Stimulated activated effector memory CD8-positive, alpha-beta T cell treated with anti-CD3 and anti-CD28 coated beads, Interleukin-12 subunit alpha, Interleukin-12 subunit beta, amount 100 ng/mL, for 72 hours (primary cell): ENCODE measurements at places on chromosomes 16 and 17.

DNA sequence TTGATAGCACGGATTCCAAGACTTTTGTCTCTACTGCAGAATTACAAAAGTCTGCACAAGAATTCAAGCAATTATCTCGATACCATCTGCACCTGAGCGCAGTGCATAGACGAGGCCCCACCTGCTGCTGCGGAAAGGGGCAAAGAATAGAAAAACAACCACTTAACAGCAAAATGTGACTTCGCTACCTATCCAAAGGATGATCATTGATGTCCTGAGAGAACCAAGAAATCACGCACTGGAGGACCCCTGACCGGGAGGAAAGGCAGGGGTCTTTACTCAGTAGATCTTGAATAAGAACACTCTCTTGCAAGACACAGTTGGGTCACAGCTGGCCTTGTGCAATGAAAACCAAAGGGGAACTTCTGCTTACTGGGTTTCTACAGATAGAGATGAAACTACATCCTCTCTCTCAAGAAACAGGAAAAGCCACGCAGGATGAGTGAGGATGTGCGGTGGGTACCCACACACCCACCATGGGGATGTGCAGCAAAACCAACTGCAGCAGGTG lies 147.4 kb upstream of the RPH3AL start:
- DNase-seq: no peak

DNA sequence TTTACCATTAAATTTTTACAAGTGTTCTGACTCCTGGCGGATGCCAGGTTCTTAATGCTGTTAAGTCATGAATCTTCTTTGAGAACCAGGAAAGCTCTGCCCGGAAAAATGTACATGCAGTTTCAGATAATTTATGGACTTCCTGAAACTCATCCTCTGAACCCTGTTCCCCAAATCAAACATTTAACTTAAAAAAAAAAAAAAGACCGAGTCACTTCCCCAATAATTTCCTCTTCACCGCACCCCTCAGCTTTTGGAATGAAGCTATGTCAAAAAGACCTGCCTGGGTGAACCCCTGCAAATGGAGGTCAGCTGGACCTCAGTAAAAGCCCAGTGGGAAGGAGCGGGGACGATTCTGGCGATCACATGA lies 15.0 kb downstream of the ZNF232 start:
- no peak for DNase-seq

GRCh38 chr17:76917829-76918228 lies 49.6 kb downstream of the MGAT5B start:
- no peak for DNase-seq

DNA sequence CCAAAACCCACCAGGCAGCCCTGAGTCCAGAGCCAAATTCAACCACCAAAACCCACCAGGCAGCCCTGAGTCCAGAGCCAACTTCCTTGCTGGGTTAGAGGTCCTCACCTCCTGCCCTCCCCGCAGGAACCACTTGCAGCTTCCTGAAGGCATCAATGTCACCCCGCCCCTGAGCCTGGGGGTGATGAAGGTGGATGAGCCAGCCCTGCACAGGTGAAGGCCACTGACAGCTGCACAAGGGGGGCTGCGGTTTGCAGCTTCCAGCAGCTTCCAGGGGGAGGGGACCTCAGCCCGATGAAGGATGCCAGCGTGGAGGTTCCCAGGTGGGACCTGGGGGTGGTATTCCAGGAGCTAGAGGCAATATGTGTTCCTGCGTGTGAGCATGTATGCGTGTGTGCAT lies 7.6 kb upstream of the CSNK1D start:
- DNase-seq: no peak

DNA sequence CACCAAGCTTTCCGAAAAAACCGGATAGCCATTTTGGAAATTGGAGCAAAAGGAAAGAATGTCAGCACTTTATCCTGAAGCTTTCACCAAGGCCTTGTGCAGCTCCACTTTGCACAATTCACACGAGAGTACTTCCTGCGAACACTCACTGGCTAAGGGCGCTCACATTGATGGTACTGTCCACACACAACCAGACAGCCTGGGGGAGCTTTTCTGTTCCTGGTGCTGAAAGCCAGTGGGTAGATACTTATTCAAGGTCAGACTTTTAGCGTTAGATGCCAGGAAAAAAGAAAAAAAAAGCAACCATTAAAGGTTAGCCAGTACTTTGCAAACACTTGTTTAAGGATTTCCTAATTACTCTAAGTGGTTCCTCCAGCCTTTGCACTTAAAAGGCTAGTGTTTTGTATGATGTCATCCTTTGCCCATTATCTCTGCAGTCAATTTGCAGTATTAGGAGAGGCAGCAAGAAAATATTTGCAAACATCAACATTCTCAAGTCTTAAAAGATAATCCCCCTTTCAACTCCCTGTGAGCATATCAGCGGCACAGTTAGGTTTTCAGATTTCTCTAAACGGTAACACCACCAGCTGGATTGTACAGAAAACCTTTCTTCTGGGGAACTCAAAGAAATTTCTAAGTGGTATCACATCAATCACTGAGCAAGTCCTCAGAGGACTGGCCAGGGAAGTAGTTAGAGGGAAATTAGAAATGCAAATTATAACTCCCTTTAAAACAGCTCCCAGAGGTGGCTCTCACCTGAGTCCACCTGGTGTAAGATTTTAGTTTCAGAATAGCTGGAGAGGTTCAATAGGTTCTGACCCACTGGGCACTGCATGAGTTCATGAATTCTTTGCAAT lies 243.4 kb upstream of the IRX5 start:
- no peak for DNase-seq
